Nucleus accumbens (tissue), 56 donors: ENCODE measurements at places on chromosomes 3 and 15.

DNA sequence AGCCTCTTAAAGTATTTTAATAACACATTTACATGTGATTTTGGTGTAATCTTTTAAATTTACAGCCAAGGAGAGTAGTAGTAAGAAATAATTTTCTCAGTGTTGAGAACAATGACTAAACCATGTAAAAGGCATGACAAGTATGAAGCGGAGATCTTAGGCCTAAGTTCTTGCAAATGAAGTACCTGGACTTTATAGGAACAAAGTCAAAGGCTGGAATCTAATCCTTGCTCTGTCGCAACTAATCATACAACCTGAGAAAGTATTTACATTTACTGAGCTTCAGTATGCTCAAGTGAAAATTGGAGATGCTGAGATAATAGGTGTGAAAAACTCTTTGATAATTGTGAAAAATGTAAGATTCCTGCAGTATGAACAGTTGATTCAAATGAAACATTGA lies 86.4 kb upstream of the VGLL3 start:
- DNase-seq, result no peak

DNA sequence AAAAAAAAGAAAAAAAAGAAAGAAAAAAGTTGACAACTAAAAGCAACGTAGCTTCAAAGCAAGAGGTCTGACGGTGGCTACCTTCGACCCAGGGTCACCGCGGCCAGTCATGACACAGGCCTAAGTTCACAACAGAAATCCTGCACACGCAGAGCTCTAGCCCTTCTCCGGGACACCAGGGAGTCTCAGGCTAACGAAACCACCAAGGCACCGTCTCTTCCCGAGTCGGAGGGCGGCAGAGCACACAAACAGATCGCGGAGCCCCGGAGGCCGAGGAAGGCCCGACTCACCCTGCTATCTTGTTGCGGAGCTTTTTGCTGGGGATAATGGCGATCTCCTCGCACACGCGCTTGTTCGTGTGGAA lies 584 bp downstream of the RPS17 start:
- DNase-seq, result no peak

DNA sequence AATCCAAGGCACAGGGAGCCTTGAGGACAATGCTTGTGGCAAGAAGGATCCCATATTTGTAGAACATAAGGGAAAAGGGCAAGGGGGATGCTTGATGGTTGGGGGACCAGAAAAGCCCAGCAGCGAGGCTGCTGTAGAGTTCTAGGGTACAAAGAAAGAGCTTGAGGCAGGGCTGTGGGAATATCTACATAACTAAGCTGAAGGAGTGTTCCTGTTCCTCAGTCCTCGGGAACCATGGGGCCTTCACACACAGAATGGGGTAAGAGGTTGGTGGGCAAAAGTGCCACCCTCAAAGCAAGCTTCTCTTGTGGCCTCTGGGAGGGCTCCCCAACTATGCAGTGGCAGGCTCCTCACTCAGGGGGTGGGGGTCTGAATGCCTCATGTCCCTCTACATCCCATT lies 6.5 kb upstream of the FRMD4B start:
- no peak for DNase-seq

DNA sequence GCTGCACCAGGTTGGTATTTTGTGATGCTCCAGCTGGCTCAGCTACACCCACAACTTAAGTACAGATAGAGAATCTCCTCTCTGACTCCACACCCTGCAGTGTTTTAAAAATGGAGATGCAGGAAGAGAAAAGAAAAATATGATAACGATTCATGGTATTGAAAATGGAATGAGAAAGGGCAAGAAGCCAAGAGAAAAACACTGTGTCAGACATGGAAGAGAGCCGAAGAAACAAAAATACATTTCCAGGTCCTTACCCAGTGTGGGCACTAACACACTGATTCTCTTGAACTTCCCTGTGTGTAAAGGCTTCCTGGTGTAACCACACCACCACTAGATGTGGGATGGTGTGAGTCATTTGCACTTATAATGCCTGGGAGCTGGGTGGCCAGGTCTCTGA lies 93.1 kb downstream of the GMPS start:
- DNase-seq, result no peak

DNA sequence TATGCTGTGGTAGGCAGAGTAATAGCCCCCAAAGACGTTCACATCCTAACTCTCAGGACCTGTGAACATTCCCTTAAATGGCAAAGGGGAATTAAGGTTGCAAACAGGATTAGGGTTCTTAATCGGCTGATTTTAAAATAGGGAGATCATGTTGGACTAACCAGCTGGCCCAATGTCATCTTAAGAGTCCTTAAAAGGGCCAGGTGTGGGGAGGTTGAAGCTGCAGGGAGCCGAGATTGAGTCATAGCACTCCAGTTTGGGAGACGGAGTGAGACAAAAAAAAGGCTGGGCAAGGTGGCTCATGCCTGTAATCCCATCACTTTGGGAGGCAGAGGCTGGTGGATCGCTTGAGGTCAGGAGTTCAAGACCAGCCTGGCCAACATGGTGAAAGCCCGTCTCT lies 1.6 kb upstream of the FLNB start:
- DNase-seq, result no peak

- DNase-seq, result no peak
Measured at GRCh38 chr3:120481081-120481480, 30.3 kb upstream of the FSTL1 start.

DNA sequence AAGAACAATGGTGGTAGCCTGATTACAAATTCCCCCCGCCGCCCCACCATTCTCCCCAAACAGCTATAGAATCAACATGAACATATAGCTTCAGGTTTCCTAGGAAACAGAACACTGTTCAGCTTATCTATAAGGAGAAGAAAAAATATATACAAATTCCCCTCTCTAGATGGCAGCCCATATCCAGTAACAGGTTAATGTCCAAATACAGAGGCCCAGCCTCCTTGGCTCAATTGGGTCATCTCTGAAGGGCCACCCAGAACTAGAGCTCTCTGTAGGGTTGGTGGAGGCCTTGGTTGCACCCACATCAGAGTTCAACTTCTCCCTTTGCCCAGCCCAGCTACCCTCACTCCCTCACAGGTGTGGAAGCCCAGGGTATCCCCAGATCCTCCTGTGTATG lies 91.5 kb upstream of the ADAMTS17 start:
- DNase-seq, result no peak

DNA sequence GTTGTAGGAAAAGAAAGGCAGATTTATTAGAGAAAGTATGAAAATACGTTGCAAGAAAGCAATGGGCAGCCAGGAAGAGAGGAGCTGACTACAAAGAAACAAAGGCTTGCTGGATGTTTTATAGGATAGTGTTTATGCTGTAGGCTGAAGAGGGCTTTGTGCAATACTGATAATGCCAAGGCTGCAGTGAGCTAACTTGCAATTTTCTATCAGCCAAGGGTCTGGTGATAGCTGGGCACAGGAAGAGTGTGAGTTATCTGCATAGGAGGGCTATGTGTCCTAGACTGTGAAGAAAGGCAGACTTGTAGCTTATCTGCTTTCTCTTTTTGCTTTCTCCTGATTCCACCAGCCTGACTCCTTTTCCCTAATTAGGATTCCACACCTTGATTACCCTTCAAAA lies 51.3 kb upstream of the OSBPL11 start:
- DNase-seq, result no peak

GRCh38 chr3:120144267-120144666 lies 50.0 kb upstream of the GSK3B start:
- no peak for DNase-seq

GRCh38 chr3:136444581-136444980 lies 194.4 kb downstream of the PCCB start:
- no peak for DNase-seq

DNA sequence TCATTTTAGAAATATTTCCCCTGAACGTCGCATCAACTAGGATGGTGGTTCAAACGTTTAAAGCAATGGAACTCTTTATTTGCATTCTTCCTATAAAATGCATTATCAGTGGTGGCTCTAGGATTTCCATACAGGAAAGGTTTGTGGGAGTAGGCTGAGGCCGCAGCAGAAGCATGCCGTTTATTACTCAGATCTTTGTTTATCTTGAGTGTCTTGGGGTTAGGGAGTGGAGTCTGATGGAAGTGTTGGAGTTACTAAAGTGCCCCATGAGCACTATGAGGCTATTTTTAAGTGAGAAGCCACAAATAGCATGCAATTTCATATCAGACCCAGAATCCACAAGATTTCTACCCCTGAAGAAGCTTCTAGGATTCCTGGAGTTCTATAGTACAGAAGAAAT lies 26.2 kb downstream of the ATOSA start:
- DNase-seq, result no peak

DNA sequence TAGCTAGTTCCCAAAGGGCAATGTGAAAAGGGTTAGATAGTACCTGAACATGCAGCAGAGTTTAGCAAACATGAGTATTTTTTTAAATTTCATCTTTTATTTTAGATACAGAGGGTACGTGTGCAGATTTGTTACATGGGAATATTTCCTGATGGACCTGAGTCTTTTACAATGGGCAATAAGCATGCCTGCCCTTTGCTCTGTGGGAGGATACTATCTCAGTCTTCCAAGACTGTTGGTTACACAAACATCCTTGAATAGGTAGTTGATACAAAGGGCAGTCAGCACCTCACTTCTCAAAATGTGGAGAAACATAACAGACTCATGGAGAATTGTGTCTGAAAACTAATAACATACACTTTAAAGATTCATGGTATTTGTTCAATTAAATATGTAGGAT lies 103.3 kb downstream of the GOLIM4 start:
- DNase-seq, result no peak

GRCh38 chr3:99731499-99731898 lies 86.2 kb upstream of the CMSS1 start:
- no peak for DNase-seq

DNA sequence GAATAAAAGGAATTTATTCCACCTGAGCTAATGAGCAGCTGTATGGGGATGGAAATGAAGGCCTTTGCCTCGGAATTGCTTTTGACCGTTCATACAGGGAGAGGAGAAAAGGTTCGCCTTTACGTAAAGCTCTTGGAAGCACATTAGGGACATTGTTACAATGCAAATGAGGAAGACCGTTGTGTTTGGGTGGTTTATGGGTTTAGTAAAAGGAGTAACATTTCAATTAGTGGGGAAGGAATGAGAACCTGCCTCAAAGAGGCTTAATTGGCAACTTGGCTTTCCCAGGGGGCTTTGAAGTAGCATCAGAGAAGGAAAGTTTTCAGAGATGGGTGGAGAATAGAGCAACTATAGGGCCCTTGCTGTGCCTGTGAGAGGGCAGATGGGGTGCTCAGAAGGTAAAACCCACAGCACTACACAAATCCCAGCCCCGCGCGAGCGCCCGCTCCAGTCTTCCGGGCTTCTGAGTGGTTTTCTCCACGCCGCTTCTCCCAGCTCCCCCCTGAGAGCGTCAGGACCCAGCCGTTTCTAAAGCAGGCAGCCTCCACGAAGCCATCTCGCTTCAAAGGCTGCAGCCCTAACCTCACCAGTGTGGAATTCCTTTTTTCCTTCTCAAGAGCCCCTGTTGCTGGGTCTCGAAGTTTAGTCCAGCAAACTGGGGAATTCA lies 192.0 kb upstream of the HES1 start:
- DNase-seq, result no peak
